Activated CD8-positive, alpha-beta memory T cell treated with anti-CD3 and anti-CD28 coated beads for 4 hours (primary cell): ENCODE measurements at places on chromosomes 11 and 22.

GRCh38 chr11:69931060-69931910 lies 112.1 kb upstream of the FGF3 start:
- no peak for DNase-seq

- DNase-seq = no peak
Measured at GRCh38 chr11:33089776-33090175, 50.4 kb downstream of the TCP11L1 start.

DNA sequence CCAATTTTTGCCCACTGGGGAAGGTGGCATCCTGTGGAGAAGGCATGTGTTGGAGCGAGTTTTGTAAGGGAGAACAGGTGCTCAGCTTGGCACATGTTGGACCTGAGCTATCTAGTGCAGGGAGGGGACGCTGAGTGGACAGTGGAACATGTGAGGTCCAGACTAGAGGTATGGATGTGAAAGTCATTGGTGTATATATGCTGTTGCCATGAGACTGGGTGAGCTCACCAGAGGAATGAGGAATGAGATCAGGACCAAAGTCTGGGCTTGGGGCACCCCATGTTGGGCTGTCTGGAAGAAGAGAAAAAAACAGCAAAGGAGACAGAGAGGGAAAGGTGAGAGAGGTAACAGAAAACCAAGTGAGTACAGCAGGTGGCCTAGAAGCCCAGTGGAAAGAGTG lies 12.3 kb upstream of the SYT7 start:
- DNase-seq = no peak

DNA sequence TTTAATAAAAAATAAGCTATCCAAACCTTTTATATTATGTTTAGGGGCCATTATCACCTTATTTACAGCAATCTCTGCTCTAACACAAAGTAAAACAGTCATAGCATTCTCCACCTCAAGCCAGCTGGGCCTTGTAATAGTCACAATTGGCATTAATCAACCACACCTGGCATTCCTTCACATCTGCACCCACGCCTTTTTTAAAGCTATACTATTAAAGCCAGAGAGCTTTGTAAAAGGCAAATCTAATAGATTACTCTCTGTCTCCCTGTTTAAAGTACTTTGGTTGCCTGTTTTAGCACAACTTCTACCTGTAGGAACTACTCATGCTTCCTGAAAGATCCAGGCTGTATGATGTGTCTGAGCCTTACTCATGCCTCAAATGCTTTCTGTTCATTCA lies 113.1 kb downstream of the CSNK2A3 start:
- DNase-seq = no peak

- DNase-seq = no peak
Measured at GRCh38 chr11:45917286-45917622, 423 bp downstream of the PEX16 start.

DNA sequence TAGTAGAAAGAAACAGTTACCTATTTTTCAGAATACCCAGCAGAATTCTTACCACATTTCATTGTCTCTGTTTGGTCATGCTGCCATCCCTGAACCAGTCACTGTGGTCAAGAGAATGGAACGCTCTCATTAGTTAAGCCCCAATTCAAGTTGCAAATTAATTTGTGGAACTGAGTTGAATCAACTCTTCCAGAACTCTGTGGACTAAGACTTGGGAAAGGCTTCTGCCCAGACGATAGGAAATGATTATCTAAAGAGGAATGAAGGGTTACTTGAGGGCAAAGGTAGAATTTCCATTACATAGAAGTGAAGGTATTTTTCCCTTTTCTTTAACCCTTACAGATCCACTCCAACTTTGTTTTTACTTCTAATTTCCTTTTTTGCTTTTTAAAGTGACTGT lies 286.4 kb downstream of the DYNC2H1 start:
- no peak for DNase-seq

DNA sequence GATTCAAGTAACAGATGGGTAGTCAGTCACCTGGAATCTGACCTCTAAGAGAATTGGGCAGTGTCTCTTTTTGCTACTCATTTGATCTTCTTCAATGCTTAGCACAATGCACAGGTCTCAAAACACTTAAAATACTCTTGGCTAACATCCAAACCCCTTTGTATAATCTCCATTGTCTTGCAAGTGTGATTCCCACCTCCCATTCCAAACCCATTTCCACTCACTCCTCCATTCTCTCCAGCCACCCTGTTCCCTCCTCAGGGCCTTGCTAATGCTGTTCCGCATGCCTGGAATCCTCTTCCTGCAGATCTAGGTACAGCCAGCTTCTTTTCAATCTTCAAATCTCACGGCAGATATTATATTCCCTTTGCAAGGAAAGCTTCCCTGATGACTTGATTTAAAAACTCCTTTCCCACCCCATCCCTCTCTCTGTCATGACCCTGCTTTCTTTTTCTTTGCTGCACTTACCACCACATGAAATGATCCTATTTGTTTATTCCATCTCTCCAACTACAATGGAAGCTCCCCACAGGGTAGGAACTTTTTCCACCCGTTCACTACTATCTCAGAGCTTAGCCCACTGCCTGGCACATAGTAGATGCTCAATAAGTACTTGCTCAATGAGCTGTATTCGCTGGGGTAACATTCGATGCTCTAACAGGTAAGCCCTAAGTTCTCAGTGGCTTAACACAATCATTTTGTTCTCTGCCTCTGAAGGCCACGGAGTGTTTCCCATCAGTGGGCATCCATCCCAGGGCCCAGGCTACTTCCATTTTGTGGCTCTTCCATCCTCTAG lies 121.7 kb downstream of the MN1 start:
- DNase-seq = no peak

GRCh38 chr11:278001-278951 lies at the start of gene NLRP6:
Gene NLRP6 (plus strand): TSS chr11:278407. CDS start chr11:278570, 163 bp downstream.
- no peak for DNase-seq

DNA sequence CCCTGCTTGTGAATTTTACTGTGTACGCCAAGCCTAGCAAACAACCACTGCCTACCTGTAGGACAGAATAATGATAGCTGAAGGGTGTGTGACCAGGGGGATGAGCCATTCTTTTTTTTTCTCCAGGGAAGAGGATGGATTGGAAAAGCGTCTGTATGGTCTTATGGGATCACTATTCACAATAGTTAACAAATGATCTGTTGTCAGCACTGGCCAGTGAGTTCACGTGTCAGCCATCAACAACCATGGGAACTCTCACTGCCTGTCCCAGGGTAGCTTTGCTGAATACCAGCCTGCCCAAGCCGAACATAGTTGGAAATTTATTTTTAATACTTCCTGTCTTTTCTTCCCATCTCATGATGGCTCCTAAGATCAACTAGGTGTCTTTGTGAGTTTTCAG lies 170.2 kb downstream of the ST3GAL4 start:
- no peak for DNase-seq

DNA sequence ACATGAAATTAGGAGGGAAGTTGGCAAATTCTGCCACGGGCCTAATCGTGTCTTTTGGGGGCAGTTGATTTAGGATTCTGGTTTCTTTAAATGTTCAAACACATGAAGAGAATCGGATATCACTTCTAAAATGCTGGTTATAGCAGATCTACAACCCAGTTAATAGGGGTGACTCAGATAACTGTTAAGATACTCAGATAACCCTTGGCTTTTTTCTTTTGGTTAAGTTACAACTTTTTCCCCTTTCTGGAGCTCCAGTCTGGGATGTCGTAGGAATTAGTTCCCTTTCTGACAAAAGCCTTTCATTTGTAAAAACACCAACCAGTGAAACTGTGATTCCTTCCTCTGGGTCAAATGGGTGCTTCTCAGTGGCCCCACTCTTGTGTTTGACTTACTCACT lies 976 bp downstream of the DEPDC7 start:
- no peak for DNase-seq

- DNase-seq = no peak
Measured at GRCh38 chr11:75025561-75025960, 36.8 kb downstream of the NEU3 start.

- no peak for DNase-seq
Measured at GRCh38 chr11:96149743-96150555, 193.0 kb downstream of the MAML2 start.

- DNase-seq = no peak
Measured at GRCh38 chr22:48827268-48827846, 1000.3 kb downstream of the BRD1 start.

- DNase-seq = no peak
Measured at GRCh38 chr11:71206186-71206585, 46.2 kb downstream of the SHANK2 start.

DNA sequence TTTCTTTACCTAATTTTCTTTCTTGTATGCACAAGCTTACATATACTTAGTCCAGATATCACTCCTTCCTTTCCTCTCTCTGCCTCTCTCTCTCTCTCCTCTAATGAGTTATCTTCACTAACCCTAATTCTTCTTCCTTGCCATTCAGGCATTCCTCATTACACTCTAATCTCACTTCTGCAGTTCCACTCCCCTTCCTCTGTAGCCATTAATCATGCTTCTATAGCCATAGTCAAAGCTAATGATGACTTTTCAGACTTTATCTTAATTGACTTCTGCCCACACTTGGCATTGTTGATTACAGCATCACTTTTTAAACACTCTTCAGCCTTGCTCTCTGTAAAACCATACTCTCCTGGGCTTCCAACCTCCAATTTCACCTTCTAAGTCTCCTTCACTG lies 35.3 kb upstream of the SC5D start:
- no peak for DNase-seq

- no peak for DNase-seq
Measured at GRCh38 chr22:50270666-50271394, 650 bp upstream of the MAPK11 start.

DNA sequence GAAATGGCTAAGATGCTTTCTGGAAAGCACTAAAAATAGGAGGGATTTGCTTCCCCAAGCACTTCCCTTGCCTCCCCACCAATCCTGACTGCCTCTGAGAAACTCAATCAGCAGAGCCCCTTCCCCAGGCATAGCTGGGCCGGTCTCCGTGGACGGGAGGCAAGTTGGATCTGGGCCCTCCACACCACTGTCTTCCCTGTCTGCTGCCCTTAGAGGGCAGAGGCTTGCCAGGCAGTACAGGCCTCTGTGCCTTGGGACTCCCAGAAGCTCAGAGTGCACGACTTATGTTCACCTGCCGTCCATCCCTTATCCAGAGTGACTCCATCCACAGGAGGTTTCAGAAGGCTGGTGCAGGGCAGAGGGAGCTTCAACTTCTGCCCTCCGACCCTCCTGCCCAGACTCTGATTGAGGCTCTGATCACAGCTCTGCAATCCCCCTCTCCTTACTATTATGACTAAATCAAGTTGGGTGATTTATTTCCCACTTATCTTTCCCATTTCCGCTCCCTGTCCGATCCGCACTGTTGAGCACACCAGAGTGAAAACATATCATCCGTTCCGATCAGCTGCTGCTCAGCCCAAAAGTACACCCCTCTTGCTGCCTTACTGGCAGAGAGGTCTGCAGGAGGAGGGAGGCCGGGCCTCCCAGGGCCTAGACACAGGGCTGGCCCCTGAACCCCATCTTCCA lies 71.8 kb downstream of the DSCAML1 start:
- no peak for DNase-seq

GRCh38 chr11:61626580-61627380 lies 45.9 kb upstream of the SYT7 start:
- no peak for DNase-seq

DNA sequence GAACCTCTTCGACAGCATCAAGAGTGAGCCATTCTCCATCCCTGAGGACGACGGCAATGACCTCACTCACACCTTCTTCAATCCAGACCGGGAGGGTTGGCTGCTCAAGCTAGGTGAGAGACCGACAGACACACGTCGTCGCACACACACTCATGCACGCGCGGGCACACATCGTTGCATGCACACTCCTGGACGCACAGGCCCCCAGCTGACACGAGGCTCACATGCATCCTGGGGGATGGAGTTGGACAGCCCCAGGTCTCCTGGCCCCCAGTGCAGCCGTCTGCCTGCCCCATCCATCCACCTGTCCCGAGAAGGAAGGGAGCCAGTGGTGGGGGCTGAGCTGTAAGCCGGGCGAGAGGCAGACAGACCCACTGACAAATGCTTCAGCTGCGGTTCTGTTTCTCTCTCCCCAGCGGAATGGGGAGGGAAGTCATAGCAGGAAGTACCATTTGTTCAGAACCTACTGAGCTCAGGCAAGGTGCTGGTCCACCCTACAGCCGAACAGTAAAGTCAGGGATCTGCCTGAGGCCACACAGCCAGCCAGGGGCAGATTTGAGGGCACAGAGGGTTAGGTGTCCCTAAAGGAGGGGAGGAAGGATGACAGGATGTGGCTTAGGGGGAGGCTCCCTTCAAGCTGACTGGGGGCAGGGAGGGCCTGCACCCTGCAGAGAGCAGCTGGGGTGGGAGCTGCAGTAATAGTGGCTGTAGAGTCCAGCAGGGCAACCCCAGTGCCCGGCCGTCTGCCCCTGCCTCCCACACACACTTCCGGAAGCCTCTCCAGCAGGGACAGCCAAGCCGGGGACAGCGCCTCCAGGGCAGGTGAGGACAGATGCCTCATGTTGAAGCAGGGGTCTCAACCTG lies 27.1 kb downstream of the CYTH4 start:
- no peak for DNase-seq

DNA sequence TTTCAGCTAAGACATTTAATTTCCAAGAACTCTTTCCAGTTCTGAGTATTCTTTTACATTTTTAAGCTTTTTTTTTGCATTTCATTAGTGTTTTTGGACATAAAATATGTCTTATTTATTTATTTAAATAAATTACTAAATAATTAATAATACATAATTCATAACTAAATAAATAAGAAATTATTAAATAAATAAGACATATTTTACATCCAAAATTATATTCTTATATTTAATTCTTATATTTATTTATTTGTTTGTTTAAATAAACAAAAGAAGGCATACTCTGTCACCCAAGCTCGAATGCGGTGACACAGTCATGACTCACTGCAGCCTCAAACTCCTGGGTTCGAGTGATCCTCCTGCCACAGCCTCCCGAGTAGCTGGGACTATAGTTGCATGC lies 3.1 kb upstream of the MMP27 start:
- DNase-seq = no peak

GRCh38 chr11:129418039-129418438 lies 42.4 kb downstream of the BARX2 start:
- no peak for DNase-seq

- DNase-seq = no peak
Measured at GRCh38 chr22:28075358-28075981, 156.4 kb upstream of the PITPNB start.

GRCh38 chr11:65896034-65896999 lies 3.9 kb downstream of the FOSL1 start:
- DNase-seq = no peak

GRCh38 chr11:96277696-96278038 lies 65.3 kb downstream of the MAML2 start:
- DNase-seq = no peak

DNA sequence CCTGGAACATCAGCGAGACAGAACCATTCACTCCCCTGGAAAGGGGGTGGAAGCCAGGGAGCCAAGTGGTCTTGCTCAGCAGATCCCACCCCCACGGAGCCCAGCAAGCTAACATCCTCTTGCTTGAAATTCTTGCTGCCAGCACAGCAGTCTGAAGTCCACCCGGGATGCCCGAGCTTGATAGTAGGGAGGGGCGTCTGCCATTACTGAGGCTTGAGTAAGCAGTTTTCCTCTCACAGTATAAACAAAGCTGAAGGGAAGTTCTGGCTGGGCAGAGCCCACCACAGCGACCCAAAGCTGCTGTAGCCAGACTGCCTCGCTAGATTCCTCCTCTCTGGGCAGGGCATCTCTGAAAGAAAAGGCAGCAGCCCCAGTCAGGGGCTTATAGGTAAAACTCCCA lies 764.8 kb upstream of the LUZP2 start:
- DNase-seq = no peak
